Endodermal cell (in vitro differentiated cells): ENCODE measurements at places on chromosomes 6 and 20.

DNA sequence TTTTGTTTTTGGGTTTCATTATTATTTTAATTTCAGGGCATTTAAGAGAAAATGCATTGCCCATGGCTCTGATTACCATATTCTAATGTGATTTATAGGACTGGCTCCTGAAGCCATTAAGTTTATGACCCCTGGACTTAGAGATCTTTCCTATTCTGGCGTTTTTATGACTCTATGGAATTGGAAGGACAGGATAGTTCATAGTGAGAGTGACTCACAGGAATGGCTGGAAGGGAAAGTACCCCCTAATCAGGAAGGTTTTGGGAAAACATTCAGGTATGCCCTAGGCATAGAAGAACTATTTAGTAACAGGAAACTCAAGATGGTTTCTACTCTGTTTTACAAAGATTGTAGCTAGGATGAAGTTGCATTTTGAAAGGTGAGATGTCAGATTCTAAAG is 108.6 kb upstream of the SLC2A12 start:
- no peak for DNase-seq

DNA sequence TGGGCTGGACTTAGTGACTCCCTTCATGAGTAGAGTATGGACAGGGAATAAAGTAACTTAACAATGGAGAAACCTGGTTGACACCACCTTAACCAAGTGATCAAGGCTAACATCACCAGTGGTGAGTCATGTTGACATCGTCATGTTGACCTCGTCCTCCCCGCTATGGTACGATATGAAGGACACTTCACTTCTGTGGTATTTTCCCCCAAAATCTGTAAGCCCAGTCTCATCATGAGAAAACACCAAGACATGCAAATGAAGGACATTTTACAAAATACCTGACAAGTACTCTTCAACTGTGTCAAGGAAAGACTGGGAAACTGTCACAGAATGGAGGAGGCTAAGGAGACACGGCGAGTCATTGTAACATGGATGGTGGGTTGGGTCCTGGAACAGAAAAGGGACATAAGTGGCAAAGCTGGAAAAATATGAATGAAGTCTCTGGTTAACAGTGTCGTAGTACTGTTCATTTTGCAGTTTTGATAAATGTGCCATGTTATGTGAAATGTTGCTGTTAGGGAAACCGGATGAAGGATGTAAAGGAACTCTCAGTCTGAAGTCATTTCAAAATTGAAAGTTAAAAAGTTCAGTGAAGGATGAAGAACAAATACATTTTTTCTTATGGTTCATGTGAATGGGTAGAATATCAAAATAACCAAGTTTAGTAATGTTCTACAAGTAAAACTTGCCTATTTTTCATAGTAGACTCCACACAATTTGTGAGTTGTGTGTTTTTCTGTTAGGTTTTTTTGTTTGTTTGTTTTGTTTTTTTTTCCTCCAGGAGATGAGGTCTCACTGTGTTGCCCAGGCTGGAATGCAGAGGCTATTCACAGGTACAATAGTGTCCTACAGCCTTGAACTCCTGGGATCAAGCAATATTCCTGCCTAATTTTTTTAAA is 247.5 kb downstream of the TMEM242 start:
- no peak for DNase-seq

GRCh38 chr6:13471184-13471583 is 16.2 kb downstream of the GFOD1 start:
- no peak for DNase-seq

- DNase-seq, result no peak
Measured at GRCh38 chr6:64838726-64839125, 868.3 kb downstream of the EYS start.

- no peak for DNase-seq
Measured at GRCh38 chr20:38313676-38314075, 9.7 kb downstream of the BPI start.

DNA sequence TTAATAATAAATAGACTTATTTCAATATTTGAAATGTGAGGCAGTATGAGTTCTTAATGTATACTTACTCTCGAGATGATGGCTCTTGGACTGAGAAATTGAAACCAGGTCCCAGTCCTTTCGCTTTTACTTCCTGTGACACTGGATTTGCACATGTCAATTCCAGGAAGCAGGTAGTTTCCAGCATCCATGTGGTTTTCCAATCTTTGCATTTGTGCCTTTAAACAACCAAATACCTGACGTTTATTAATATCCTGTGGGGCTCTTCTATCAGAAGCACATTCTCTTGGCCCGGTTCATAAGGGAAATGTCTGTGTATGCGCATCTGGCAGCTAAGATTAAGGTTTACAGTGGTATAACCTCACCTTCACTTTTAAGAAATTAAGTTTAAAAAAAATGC is 13.1 kb downstream of the UTRN start:
- DNase-seq, result peak; percentile 5
